Stimulated activated CD8-positive, alpha-beta memory T cell treated with anti-CD3 and anti-CD28 coated beads, Interleukin-15, amount 100 ng/mL, for 48 hours (primary cell): ENCODE measurements at places on chromosomes 4 and X.

- no peak for DNase-seq
Observed at GRCh38 chrX:64975491-64975890, 759 bp downstream of the ZC4H2 start.

DNA sequence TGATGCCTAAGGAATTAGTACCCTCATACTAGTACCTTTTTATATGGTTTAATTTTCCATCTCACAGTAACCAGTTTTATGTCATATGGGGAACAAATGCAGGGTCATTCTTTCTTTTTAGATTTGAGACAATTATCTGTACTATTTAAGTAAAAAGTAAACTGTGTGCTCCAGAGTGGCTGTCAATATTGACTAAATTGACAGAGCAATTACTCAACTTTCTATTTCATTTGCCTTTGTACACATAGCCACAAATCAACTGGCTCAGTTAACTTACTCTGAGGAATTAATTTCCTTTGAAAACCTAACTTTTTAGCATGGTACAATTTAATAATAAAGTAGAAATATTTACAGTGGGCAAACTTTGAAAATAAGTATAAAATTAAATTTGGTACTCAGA lies 28.5 kb upstream of the TEX13C start:
- no peak for DNase-seq

DNA sequence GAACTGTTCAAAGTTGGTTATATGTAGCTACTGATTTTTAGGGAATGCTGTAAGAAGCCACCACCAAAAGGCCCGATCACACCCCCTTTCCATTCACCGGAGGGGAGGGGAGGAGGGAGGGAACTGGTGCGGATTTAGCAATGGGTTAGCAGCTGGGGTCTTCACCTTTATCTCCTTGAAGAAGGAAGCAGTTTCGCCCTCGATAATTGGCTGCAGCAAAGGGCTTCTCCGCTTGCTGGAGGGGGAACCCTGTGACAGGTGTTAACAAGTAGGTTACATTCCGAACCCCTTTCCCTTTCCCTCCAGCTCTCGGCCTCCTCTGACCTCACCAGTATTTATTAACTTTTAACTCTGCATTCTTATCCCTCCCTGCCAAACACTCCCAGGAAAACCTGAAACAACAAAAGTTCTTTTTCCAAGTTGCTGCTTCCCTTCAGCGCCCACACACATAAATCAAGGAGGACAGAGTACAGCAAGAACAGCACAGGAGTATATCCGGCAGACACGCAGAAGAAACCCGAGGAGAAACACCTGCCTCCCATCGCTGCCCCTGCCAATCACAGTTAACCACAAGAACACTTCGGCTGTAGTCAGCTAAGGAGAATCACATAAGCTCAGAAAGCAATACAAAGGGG lies 39.8 kb upstream of the NAP1L5 start:
- DNase-seq, result no peak

- no peak for DNase-seq
Observed at GRCh38 chr4:16785793-16786527, 112.5 kb downstream of the LDB2 start.

DNA sequence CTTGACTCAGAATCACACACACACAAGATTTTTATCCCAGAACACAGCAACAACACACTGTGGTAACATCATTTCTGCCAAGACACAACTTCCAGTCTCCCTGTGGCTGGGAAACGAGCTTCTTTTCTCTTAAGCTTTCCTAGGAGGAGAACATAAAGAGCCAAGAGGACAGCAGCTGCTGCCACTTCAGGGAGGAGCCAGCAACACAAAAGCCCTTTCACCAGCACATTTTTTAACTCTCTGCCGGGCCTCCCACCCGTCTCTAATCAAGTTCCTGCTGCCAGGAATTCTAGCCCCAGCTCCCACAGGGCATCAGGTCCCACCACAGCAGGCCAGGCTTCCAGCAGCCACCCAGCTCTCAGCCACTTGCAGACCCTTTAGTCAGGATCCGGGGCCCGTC lies 22.4 kb downstream of the FAT1 start:
- no peak for DNase-seq
